ENCODE measurements at places on chromosomes 5 and 9.

DNA sequence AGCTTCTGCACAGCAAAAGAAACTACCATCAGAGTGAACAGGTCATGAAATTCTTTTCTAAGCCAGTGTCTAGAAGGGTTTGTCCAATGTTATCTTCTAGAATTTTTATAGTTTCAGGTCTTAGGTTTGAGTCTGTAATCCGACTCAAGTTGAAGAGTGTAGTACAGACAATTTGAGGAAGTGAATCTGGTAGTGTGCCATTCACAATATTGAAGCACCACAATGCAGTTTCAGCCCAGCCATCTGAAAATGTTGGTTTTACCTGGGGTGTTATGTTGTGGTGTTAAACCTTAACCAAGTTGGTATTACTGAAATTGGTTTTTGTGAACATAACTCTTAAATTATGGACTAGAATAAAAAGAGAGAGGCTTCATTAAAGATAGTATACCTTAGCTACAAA lies 77.2 kb downstream of the ADAMTS16 start:
- no peak for DNase-seq

DNA sequence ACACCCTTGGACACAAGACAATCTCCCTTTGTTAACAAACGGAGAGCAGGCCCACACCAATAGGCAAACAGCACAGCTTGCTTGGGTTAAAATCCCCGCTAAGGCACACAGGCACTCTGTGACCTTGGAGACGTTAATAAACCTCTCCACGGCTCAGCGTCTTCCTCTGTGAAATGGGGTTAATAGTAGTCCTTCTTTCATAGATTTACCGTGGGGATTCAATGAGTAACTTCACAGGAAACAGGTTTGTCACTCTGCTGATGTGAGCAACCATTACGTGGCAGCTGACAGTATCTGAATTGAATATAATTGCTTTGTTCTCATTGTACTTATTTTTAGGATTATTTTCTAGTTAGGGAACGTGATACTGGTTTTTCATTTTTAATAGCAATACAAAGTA lies 65.2 kb upstream of the ADRA1B start:
- no peak for DNase-seq

DNA sequence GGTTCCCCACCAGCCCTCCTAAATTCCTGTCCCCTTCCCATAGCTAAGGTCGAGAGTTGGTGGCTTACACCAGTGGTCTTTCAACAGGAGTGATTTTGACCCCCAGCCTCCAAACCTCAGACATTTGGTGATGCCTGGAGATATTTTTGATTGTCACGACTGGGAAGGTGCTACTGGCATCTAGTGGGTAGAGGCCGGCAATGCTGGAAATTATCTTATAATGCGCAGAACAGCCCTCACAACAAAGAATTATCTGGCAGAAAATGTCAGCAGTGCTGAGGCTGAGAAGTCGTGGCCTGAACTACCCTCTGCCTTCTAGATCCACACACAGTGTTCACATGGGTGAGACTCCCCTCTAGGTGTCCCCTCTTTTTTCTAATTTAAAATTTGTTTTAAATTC lies 69.6 kb downstream of the IL31RA start:
- DNase-seq, result no peak

DNA sequence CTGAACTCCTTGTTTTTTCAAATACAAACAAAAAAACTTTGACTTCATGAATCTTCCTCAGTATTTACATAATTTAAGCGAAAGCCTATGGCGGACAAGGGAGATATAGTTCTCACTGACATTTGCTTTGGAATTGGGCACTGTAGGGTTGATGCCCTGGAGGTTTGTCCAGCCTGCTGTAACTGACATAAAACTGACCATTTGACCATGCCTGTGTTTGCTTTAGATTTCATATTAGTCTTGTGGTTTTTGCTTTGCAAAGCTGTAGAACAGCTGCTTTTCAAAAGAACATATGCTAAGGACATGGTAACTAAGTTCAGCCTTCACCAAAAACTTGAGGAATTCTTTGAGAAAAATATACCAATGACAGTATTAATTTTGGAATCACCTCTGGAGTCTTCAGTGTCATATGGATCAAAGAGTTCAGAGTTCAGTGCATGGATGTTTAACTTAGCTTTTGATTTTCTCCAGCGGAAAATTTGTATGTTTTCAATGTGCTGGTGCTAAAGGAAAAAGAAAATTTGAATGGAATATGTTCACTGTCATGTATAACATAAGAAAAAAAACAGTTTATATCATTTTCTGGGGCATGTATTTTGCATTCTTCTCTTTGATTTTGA lies 1013.1 kb downstream of the NR2F1-AS1 start:
- no peak for DNase-seq

GRCh38 chr9:21507483-21507790 lies 25.3 kb upstream of the IFNE start:
- no peak for DNase-seq

DNA sequence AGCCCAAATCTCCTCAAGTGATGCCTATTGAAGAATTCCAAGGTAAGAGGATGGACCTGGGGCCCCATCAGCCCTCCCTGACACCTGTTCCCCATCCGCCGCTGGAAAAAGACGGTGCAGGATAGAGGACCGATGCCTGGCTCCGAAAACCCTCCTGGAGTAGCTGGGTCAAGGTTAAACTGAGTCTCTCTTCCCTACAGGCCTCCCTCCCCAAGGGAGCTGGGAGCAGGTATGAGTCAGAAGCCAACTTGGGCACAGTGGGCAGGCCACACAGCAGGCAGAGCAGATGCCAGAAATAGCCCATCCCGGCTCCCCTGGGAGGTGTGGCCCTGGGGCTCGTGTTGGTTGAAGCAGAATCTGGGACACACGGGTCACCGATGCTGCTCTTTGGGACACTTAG lies 75.6 kb downstream of the NTNG2 start:
- DNase-seq, result no peak

GRCh38 chr9:81492710-81493447 lies 196.5 kb downstream of the TLE1 start:
- DNase-seq, result no peak

GRCh38 chr9:91960367-91960766 lies 10.3 kb upstream of the ROR2 start:
- DNase-seq, result no peak

GRCh38 chr5:66151030-66151429 lies 6.9 kb downstream of the SREK1 start:
- no peak for DNase-seq

DNA sequence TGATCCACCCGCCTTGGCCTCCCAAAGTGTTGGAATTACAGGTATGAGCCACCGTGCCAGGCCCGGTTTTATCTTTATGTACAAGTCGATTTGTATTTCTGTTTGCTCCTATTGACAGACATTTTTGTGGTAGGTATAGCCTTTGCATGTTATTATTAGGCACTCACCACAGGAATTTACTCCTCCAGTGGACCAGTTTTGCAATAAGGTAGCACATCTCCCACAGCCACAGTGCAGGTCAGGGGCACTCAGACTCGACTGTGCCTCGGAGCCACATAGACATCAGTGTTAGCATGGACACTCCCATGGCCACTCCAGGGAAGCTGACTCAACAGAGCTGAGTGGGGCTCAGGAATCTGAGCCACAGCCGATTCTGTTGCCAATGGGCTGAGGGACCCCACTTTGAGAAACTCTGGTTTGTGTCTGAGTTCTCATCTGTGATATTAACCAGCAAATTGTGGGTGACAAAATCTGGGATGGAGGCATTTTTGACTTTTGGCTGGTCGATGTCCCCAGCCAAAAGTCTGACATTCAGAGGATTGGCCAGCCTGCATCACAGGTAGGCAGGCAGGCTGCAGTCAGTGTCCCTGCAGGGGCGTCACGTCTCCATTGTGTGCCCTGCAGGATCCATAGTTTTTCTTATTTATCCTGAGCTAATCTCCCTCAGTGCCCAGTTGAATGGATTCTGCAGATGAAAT lies 15.0 kb upstream of the SHB start:
- DNase-seq, result no peak

GRCh38 chr9:128882677-128883603 lies 1.0 kb downstream of the LRRC8A start:
- DNase-seq, result no peak

GRCh38 chr9:79757074-79757473 lies 185.3 kb downstream of the TLE4 start:
- no peak for DNase-seq

- peak; percentile 71 for DNase-seq
Observed at GRCh38 chr9:133792721-133793470, 54.7 kb upstream of the SARDH start.

DNA sequence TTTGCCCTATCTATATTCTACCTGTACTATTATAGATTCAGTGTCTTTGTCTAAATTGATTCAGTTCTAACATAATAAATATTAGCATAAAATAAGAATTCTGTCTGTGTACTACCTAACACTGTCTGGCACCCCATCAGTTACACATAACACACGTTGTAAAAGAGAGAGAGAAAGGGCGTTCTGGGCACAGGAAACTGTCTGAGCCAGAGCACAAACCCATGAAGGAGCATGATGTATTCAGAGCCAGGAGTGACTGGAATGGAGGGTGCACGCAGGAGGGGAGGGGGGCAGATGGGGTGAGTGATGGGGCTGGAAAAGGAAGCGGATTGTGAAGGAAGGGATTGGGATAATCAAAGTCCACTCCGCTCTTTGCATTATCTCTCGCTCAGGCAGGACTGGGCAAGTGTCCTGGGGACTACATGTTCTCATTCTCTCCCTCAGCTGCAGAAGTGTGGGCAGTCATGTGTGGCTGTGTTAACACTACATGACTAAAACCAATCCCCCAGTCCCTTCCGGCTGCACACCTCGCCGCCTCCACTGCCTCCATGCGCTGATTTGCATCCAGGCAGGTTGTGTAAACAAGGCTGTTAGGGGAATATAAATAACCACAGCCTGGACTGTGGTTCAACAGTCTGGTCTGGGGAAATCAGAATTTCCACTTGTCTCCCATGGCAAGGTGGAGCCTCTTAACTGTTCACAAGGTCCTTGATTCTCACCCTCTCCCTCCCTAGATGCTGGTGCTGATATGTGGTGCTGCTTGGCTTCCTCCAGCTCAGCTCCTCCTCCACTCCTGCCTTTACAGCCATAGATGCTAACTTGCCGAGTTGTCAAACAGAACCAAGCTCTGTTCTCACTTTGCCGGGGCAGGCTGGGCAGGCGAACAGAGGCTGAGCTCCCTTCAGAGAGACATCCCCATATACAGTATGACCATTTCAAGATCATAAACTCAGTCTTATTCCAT lies 367.5 kb upstream of the BRINP1 start:
- DNase-seq, result no peak

DNA sequence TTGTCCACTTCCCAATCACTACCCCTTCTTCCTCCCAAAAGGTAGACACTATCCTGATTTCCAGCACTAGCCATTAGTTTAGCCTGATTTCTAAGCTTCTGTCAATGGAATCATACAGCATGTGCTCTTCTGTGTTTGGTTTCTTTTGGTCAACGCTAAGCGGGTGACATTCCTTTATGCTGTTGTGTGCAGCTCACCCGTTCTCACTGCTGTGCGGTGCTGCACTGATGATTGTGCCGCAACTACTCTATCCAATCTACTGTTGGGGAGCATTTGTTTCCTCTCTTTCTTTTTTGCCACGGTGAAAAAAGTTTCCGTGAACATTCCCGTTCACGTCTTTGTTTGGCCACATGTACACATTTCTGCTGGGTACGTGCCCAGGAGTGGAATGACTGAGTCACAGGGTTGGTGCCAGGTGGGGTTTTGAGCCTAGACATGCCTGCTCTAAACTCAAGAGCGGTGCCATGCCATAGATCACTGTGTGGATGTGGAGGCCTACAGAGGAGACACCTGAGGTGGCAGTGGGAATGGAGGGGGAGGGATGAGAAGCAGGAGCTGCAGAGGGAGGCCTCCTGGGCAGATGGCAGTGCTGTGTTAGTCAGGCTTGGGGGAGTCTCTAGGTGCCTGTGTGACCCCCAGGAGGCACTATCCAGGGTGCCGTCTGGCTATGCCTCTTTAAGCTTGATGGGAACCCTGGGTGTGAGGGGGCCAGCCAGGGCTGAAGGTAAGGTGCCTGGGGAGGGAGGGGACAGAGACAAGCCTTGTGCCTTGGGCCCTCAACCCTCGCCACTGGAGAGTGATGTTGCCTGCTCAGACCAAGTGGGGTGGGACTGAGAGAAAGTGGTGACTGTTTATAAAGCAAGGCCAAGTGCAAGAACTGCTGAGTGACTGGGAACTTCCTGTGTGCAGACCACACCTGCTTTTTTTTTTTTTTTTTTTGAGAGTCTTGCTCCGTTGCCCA lies 11.4 kb upstream of the ANKRD33B start:
- DNase-seq, result no peak

- DNase-seq, result no peak
Observed at GRCh38 chr5:170773024-170773985, 10.2 kb upstream of the GABRP start.

DNA sequence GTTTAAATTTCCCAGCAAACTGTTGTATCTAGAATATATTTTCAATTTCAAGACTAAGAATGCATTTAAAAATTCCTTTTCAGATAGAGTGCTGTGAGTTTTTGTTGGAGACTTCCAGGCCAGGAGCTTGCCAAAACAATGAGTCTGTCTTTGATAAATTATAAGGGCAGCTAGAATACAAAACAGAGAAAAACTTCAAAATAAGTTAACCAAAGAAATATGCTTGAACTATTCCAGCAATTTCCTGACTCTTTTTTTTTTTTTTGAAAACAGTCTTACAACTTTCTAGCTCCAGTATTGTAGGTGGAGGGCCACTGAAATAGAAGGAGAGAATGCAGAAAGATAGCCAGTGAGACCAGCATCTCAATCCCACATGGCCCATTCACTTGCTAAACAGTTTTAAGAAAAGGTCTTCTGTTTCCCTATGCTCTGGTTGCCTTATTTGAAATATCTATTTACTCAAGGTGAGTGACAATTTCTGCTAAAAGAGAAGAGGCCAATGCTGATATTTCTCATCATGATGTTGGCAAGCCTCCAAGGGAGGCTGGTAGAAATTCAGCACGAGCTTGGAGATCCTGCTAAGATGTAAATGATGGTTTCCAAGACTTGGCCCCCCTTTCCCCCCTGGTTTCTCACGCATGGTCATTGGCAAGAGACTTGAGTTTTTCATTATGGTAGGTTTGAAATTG lies 103.2 kb downstream of the USP20 start:
- DNase-seq, result no peak

DNA sequence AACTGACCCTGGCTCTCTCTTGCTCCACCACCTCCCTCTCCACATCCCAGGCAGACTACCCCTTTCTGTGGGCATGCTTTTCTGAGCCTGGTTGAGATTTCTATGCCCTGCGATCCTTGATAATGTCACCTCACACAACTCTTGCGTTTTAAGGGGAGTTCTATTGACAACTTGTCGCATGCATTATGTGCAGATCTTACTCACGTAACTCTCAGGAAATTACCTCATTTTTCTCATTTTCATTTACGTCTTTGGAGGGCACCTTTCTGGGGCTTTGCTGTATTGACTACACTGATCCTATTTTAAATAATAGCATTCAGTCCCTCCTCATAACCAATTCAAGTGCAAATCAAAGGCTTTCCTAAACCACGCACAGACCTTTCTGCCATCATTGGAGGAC lies 140.4 kb upstream of the WWC1 start:
- no peak for DNase-seq

GRCh38 chr9:126532489-126532888 lies 81.2 kb upstream of the LMX1B start:
- DNase-seq, result no peak

DNA sequence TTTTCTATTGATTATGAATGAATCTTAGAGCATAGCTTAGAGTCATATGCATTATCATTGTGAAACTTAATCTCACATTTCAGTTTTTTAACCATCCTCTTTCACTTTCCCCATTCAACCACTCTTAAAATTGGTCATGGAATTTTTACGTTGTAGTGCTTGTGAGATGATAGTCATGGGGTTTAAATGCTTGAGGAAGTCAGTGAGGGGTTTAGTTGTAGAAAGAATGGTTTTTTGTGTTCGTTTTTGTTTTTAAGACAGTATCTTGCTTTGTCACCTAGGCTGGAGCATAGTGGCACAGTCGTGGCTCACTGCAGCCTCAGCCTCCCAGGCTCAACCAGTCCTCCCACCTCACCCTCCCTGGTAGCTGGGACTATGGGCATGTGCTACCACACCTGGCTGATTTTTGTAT lies 19.6 kb downstream of the UGCG start:
- DNase-seq, result peak; percentile 62
